EH (cell line): ENCODE measurements at places on chromosomes 3 and 15.

- peak; percentile 80 for DNase-seq
Observed at GRCh38 chr3:195897081-195897852, 11.1 kb downstream of the TNK2 start.

DNA sequence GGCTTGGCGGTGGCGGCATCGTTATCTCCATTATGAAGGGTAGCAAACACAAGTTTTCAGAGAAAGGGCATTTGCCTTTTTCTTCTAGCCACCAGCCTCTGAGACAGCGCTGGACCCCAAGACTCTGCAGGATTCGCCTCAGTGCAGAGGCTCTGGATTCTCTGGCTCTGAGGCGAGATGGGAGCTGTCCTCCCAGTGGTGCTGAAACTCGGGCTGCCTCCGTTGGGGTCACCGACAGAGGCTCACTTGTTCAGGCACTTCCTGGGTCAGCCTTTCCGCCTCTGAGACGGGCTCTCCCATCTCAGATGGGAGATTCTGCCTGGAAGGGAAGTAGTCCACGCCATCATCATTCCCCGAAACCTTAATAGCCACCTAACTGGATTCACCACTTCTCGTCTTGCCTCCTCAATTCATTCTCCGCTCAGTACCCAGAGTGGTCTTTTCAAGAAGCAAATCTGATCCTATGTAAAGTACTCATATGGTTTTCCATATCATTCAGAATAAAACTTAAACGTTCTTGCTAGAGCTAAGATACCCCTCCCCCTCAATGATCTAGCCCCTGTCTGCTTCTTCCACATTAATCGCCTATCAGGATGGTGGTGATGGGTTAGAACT lies 76.9 kb downstream of the RHCG start:
- peak; percentile 62 for DNase-seq

- no peak for DNase-seq
Observed at GRCh38 chr3:119349354-119350041, 55.3 kb downstream of the ARHGAP31 start.

DNA sequence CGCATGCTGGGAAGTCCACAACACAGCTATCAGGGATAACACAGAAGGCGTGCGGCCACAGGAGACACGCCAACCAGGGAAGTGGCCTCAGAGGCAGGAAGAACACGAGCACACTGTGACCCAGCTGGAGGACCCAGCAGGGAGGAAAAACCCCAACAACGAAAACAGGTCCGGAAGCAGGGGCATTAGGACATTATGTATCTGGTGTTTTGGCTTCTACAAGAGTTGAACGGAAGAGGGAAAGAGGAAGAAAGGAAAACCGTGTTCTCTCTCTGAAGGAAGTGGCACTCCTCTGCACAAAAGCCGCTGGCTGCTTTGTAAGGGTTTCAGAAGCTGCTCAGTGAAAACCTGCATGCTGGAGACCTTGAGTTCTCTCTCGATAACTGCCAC lies 61.8 kb downstream of the HACD2 start:
- DNase-seq = no peak

- DNase-seq = peak; percentile 100
Observed at GRCh38 chr3:134357914-134358811, 16.1 kb downstream of the AMOTL2 start.

- DNase-seq = peak; percentile 63
Observed at GRCh38 chr3:5071061-5071460, 51.0 kb upstream of the ARL8B start.

- DNase-seq = no peak
Observed at GRCh38 chr3:15387735-15388134, 39.6 kb downstream of the METTL6 start.

DNA sequence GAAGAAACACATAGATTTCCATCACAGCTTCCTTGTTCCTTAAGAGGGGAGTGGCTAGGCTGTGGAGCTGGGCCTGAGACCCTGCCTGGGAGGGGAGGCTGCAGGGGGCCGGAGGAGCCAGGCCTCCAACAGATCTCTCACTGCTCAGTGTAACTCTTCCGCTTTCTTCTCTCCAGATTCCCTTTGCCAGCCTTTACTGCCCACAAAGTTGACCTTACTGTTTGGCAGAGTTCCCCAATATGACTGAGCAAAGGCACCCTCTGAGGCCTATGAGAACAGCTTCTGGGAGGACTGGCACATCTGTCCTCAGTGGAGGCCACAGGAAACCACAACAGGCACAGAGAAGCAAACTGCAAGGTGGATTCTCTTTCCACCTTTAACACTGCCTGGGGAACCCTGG lies 38.1 kb downstream of the SLCO2A1 start:
- DNase-seq = peak; percentile 52

GRCh38 chr3:76078101-76078500 lies 292.8 kb upstream of the ZNF717 start:
- no peak for DNase-seq

DNA sequence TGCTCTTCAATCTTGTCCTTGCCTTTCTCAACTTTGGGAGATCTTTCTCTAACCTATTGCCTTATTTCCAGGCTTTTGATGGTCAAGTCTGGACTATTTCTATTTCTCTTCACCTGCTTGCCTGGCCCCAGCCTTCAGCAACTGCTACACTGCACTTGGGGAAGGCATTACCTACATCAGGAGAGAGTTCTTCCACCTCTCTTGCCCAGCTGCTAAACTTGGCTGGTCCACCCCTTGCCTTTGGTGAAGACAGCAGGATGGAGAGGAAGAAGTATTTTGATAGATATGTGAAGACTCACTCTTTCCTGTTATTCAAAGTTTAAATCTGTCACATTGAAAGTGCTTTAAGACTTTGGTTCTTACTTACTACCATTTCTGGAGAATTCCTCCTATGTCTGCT lies 574.8 kb downstream of the ZPLD1 start:
- no peak for DNase-seq

GRCh38 chr3:100333970-100334487 lies 528 bp upstream of the NIT2 start:
- DNase-seq = no peak

DNA sequence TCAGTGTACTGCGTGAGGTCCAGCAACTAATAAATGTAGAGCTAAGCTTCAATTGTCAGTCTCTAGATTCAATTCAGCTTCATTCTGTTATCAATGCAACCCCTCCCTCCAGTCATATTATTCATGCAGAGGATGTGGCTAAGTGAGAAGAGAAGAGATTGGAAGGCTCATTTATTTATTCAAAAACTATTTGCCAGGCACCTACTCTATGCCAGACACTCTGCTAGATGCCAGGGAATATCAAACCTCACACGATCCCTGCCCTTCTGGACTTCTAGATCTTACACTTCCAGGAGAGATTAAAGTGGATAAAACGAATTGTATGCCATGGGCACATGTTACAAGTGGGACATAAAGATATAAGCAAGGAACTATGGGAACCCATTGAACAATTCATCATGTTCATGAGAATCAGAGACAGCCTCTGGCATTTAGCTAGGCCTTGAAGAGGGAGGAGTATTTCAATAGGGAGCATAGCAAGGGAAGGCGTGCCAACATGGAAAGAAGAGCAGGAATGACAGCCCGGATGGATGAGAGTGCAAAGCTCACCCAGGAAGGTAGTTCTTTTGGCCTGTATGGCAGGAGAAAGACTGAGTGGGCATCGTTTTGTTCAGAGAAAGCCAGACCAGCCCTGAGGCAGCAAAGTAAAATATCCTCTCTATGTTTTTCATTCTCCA lies 75.4 kb downstream of the FGF12 start:
- DNase-seq = no peak

DNA sequence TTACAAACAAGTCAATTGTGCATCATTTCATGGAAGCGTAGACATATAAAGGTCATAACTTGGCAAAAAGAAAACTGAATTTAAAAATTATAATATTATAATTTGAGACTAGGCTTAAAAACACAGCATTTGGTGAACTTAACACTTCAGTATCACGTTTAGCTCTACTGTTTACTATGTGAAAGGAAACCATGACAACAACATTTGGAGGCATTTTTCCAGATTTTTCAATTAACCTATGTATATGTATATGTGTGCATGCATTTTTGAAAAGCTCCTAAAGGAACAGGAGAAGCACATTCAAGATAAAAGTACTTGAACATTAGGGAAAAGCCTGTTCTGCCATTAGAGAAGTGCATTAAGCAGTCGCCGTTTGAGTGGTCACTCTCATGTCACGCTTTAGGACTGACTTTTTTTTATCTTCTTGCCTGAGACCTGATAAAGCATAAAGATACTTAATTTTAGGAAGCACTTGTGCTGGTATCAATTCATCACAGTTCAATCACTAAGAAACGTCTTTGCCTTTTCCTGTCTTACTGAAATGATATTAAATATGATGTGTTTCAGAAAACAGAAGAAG lies 156.0 kb downstream of the NAALADL2 start:
- no peak for DNase-seq

- peak; percentile 76 for DNase-seq
Observed at GRCh38 chr3:4720316-4721075, 227.3 kb downstream of the ITPR1 start.

- no peak for DNase-seq
Observed at GRCh38 chr3:17013571-17013970, 128.8 kb downstream of the PLCL2 start.

GRCh38 chr15:71790081-71790480 lies 20.3 kb upstream of the NR2E3 start:
- peak; percentile 71 for DNase-seq

DNA sequence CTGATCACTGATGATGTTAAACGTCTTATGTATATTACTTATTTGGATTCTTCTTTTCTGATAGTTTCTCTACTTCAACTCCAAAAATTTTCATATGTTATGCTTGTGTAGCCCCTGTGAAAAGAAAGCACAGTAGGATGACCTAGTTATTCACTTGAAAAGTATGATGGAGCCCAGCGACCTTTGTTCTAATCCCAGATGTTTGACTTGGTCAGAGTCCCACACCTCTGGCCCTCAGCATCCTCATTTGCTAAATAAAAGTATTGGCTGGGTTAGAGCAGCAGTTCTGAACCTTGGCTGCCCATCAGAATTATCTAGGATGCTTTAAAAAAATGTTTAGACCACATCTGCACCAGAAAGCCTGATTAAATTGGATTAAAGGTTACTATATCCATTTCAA lies 173.7 kb downstream of the ATG7 start:
- peak; percentile 45 for DNase-seq

DNA sequence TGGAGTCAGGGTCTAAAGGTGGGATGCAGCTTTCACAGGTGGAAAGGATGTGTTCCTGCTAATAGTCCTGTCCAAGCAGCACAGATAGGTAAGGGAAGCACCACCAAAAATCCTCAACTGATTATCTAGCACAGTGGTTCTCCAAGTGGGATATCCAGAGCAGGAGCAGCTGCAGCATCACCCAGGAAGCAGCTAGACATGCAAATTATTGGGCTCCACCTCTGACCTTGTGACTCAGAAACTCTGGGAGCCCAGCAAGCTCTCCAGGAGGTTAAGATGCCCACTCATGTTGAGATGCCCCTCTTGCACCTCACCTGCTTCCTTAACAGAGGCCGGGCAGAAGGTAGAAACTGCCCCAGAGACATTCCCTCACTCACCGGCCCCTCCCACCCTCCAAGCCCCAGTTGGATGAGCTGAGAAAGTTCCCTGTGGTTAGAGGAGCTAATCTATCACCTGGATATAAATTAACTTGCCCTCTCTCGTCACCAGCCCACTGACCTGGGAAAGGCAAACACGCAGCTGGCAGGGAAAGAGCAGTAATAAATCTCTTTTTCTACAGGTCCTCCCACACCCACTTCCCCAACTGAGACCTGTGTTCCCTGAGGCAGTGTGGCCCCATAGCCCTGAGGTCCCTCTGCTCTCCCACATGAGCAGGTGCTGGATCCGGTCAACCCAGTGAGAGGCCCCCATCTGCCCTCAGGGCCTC lies 39.3 kb downstream of the ADCY5 start:
- no peak for DNase-seq

GRCh38 chr3:124217542-124217941 lies 225.6 kb upstream of the ROPN1 start:
- peak; percentile 84 for DNase-seq

- DNase-seq = no peak
Observed at GRCh38 chr15:42107473-42107872, 13.1 kb upstream of the PLA2G4D start.

- peak; percentile 16 for DNase-seq
Observed at GRCh38 chr3:108590460-108590859, 938 bp downstream of the DZIP3 start.

DNA sequence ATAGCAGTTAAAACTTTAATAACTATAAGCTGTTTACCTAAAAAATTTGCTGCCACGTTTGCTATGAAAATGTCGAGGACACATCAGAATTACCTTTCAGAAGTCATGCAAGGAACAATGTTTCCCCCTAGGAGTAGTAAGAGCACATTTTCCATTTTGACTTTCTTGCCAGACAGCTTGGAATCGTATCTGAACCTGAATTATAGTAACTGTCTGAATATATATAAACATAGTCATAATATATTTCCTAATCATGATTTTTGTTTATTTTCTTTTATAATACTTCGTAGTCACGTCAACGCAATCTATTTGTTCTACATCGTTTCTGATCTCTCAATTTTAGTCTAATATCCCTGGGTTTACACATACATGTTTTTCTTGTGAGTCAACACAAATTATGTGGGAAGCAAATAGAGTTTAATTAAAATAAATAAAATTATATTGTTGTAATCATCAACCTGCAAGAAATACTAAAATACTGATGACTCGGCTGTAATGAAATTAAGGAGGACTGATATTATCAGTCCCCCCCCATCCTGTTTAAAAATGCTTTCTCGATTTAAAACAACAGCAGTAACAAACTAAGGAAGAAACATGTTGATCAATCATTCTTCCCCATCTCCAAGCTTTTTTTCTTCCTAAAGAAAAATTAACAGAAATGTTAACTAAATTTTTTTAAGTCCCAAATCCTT lies 78.4 kb downstream of the MME start:
- DNase-seq = no peak

GRCh38 chr3:138331143-138331894 lies 1.7 kb upstream of the NME9 start:
- no peak for DNase-seq

DNA sequence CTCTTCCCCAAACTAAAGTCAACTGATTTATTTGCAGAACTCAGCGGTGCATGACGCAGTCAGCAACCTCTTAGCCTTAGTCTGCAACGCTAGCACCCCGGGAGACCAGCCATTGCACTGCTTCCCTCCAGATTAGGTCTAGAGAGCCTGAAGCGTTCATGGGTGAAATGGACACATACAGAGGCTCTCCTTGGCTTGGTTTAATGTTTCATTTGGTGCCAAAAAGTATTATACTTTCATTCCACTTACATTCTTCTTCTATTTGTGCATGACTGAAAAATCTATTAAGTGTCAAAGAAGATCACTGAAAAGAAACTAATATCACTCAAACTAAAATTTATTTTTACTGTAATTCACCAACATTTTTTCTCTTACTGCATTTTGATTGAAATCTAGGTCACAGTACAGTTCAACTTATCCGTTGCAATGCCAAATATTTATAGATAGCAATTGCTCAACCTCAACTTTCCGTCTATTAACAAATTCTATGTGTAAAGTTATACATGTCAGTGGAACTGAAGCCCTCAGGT lies 116.2 kb downstream of the ROBO1 start:
- DNase-seq = no peak

- no peak for DNase-seq
Observed at GRCh38 chr3:15500107-15500724, 21.3 kb downstream of the COLQ start.

- no peak for DNase-seq
Observed at GRCh38 chr15:74584779-74585178, 30.9 kb upstream of the CLK3 start.

GRCh38 chr15:65611888-65612615 lies 1.1 kb upstream of the INTS14 start:
- DNase-seq = no peak

- no peak for DNase-seq
Observed at GRCh38 chr3:50581459-50581842, 12.1 kb downstream of the HEMK1 start.
